Activated T-cell treated with anti-CD3 and anti-CD28 coated beads for 24 hours (primary cell): ENCODE measurements at places on chromosomes 5 and 9.

DNA sequence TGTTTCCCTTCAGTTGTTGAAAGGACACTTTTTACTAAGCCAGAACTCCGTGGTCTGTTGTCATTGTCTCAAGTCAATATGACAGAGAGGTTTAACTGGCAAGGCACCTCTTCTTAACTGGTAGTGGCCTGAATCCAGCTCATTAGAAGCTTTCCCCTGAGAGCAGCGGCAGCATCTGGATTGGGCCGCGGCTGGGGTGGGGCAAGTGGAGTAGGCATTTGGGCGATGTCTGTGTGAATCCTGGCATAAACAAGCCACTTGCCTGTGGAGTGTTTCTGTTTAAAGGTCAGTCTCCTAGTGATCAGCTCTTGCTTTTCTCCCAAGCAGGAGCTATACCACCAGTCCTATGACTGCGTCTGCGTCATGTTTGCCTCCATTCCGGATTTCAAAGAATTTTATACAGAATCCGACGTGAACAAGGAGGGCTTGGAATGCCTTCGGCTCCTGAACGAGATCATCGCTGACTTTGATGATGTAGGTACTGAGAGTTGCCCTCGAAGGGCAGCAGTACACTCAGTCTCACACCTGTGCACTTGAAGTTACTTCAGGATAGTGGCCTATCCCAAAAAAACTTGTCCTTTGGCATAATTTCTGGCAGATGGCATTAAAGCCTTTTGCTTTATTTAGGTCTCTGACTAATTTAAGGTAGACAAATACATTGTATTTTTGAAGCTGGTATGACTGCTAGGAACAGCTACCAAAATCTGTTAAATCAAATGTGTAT is 48.9 kb downstream of the CFAP90 start:
- DNase-seq = no peak

GRCh38 chr5:133192716-133193115 is 140.9 kb downstream of the HSPA4 start:
- no peak for DNase-seq

- DNase-seq = no peak
Measured at GRCh38 chr9:130263601-130264413, 1.8 kb upstream of the HMCN2 start.

GRCh38 chr9:114206221-114206789 is 51.0 kb downstream of the COL27A1 start:
- no peak for DNase-seq

DNA sequence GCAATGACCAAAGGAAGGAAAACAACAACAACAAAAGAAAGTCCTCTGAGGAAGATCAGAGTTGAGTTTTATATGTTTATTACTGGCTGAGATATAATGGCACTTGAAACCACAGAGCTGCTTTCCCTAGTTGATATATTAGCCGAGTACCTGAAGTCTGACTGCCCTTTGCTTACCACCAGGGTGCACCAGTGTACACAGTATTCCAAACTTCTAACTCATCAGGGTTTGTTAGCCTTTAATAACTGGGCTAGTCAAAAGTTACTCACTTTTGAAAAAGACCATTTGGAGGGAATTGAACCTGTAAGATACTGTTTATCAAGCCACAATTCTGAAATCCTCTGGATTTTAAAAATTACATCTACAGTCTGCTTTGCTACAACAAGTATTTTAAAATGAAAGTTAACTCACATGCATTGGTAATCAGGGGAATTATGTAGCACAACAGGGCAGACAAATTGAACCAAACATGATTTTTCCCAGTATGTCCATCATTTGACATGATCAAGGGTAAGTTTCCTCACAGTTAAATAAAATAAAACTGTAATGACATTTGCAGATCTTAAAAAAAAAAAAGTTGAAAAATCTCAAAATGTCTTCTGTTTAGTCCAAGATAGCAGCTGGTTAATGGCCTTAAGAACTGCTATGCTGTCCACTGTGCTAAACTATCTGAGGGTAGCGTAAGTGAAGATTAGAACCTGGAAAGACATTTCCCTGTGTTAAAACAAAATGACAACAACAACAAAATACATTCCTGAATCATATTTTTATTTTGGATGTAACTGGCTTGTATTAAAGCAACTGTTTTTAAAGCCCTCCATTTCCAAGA is 57.3 kb upstream of the C6 start:
- no peak for DNase-seq

GRCh38 chr9:129547063-129547462 is 73.8 kb downstream of the C9orf50 start:
- no peak for DNase-seq

- no peak for DNase-seq
Measured at GRCh38 chr5:12845549-12846159, 941.4 kb upstream of the CTNND2 start.

DNA sequence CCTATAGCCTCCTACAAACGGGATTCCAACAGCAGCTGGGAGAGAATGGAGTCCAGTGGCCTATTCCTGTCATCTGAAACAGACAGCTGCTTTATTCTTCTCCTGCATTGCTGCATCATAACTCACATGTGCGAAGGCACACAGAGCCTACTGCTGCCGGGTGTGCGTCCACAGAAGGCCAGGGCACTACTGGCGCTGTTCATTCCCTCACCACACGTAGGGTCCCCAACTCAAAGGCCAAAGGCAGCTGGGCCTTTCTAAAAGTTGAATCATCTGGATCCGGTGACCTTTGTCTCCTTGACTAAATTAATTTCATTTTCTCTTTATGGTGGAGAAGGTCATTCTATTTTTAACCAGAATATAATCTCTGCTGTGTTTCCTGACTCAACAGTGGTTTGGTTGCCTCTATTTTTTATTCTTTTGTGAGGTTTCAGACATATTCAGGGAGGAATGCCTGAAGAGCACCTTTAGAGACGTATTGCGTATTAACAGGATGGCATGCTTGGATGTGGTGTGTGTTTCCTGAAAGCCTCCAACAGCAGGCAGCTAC is 10.8 kb upstream of the SPATA24 start:
- DNase-seq = no peak

- DNase-seq = no peak
Measured at GRCh38 chr5:179112469-179113142, 52.4 kb downstream of the ZNF354C start.

DNA sequence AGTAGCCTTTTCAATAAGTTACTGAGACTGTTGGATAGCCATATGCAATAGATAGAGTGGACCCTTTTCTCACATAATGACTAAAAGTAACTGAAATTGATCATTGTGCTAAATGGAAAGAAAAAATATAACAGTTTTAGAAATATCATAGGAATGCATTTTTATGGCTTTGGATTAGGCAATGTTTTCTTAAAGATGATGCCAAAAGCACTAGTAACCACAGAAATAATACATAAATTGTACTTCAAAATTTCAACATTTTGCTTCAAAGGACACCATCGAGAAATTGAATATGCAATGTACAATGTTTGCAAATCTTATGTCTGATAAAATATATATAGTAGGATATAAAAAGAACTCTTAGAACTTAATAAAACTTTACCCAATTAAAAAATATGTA is 1267.5 kb upstream of the CDH9 start:
- no peak for DNase-seq

GRCh38 chr5:171226864-171227263 is 82.2 kb upstream of the TLX3 start:
- no peak for DNase-seq

DNA sequence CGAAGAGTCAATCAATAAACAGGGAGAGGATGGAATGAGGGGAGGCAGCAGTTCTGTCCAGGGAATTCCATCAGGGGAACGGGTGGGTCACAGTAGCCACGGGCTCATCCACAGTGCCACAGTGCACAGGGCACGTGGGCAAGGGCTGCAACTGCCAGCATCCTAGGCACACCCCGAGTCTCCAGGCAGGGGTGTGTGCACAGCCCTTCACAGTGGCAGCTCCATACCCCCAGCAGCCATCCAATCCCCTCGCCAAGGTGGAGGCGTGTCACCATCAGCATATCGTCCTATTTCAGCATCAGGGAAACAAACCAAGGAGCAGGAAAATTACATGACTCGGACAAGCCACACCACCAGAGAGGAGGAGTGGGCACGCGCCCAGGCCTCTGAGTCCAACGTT is 133.6 kb downstream of the ADAMTS2 start:
- DNase-seq = no peak

GRCh38 chr9:68794898-68795297 is 89.9 kb downstream of the PIP5K1B start:
- DNase-seq = no peak

DNA sequence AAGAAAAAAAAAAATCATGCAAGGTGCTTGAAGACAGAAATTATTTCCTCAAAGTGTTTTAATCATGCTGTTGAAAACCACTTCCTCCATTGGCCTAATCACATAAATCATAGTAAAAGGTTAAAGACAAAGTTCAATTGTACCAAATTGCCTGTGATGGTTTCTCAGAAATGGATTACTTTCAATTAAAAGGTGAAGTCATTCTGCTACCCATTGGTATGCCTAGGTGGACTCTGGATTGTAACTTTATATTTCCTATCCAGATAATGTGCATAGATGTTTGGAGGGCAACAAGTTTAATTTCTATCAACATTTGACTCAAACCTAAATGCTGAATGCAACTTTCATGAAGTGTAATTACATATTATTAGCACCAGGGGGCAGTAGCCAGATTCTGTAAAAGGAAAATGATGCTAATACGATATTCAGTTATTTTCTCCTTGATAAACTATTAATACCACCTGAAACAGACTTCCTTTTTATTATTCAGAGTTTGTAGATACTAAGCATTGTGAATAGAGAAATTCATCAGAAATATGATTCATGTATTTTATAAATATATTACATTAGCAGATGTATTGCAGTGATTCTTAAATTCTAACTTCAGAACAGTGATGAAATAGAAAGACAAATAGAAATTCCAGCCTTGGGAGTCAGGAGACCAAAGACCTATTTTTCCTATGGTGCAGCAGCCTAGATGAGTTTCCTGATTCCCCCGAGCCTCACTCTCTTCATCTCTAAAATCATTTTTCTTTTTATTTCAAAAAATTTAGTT is 148.2 kb downstream of the CAAP1 start:
- no peak for DNase-seq

DNA sequence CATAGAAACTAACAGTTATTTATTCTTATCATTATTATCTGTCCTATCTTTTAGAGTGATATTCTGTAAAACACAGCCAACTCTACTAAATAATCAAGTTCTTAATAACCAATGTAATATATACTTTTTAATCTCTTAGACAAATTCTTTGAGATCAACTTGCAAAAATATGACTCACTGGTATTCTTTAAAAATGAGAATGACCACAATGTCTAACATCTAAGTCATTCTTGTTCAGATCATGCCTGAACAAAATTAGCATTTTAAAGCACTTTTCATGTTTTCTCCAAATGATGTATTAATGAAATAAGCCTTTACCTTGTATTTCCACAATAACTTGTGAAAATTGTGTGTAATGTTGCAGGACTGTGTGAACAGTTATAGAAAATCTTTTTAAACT is 356.9 kb upstream of the RGMB start:
- no peak for DNase-seq

DNA sequence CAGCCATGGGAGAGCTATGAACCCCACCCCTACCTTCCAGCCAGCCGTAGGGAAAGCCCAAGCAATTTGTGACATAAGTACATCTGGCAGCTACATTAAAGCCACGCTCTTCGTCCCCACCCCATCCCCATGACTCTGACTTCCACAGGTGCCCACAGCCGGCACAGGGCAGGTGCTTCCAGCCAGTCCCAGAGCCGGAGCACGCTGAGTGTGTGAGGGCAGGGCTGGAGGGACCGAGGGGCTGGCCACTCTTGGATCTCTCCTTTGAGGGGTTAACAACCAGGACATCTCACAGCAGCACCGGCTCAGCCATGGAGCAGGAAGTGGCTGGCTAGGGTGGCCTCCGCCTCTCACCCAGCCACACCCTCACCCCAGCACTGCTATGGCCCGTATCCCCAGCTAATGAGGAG is 2.4 kb upstream of the FAM78A start:
- no peak for DNase-seq

GRCh38 chr5:121462441-121462840 is 389.2 kb upstream of the FTMT start:
- no peak for DNase-seq

DNA sequence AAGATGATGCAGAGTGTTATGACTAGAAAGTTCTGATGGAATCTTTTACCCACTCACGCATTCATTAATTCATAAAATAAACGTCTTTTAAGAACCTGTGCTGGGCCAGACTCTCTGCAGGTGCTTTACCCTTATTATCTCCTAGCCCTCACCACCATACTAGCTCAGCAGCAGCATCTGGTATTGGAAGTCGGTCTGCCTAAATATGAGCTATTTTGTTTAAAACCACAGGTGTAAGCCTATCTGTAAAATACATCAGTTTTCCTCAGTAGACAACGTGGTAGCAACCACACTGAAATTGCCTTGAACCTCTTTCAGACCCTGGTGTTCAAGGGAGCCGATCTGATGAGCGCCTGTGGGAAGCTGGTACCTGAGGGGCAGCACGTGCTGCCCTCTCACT is 69.4 kb downstream of the PPIC start:
- DNase-seq = no peak

DNA sequence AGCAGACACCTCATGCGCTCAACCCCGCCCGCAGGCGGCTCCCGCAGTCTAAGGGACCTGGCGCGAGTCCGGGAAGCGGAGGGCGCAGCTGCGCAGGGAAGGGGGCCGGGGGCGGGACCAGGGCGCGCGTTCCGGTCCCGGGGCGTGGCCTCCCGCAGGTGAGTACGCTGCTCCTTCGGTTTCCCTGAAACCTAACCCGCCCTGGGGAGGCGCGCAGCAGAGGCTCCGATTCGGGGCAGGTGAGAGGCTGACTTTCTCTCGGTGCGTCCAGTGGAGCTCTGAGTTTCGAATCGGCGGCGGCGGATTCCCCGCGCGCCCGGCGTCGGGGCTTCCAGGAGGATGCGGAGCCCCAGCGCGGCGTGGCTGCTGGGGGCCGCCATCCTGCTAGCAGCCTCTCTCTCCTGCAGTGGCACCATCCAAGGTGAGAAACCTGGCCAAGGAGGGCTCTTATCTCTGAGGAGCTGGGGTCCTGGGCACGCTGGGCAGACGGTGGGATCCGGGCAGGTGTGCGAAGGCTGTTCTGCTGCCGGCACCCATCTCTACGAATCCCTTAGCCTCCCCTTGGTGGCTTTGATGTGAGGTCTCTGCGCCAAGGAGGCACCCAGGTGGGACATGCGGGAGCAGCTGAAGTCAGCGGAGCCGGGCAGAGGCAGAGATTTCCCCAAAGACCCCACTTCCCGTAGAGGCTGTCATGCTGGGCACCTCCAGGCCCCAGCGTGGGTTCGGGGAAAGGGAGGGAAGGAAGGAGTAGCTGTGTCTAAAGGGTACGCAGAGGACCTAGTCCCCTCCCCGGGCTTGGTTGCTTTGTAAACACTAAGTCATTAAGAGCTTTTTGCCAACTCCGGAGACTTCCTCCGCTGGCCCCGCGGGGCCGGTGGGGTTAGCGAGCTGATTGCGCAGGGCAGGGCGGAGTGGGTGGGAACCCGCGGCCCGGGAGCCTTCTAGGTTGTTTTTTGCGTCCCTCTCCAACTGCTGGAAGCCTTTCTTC is at the start of gene F2RL1:
F2RL1 (plus strand) TSS at position 187 of the 988 bp plus-strand sequence; CDS start at position 340, 153 bp downstream.
- DNase-seq = peak; percentile 26

GRCh38 chr9:98552331-98552730 is 156.4 kb downstream of the GABBR2 start:
- DNase-seq = no peak
